AML-193 (cell line): ENCODE measurements at places on chromosomes 7 and 10.

- DNase-seq = no peak
These were observed 75.9 kb upstream of the SLF2 start for GRCh38 chr10:100836891-100837290.

DNA sequence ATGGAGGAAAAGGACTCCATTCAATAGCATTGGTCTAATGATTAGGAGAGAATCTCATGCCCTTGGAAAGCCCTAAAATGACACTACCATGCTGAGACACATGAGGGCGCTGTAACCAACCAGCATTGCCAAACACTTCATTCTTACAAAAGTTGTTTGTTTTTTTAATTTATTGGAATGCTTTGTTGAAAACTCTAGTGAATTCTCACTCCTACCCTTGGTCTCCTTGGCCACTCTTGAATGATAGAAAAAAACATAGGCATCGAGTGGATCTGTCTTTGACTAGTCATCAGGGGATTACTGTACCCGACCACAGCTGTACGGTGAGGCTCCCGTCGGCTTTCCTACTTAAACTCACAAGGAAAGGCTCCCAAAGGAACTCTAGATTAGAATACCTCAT, 29.3 kb upstream of the ADD3 start:
- peak; percentile 26 for DNase-seq

- DNase-seq = no peak
These were observed 567.2 kb downstream of the ATRNL1 start for GRCh38 chr10:115660391-115660790.

- DNase-seq = no peak
These were observed 149.8 kb downstream of the KLF6 start for GRCh38 chr10:3635211-3635671.

DNA sequence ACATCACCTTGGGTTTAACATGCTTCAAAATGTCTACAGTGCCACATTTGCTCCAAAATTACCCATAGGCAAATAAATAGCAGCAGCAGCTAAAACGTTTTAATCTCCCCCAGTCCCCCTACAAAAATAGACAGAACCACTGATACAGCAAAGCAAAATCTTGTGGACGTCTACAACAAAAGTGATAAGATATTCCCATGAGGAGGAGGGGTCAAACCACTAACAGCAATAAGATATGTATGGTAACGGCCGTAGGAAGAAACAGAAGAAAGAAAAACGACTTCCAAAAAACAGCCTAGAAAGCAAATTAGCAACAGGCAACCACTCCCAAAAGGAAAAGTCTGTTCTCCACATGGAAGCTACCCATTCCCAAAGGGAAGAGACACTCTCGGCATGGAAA, 34.5 kb upstream of the ST8SIA6 start:
- DNase-seq = no peak

- DNase-seq = no peak
These were observed 961.0 kb downstream of the GATA3 start for GRCh38 chr10:9015447-9015846.
